Fibroblast of villous mesenchyme (primary cell): ENCODE measurements at places on chromosomes 4 and X. TPM values are rescaled to one million over a fixed set of nuclear protein-coding genes. Genes with fewer than 3 reads are reported as not detected.

Gene CLDN2
- not detected in 2 replicates for total RNA-seq

Gene STARD8
- 0.97 and 2.6 TPM in 2 replicates for total RNA-seq

Gene RAB41
- not detected in 2 replicates for total RNA-seq

Gene SSX3
- total RNA-seq = not detected in 2 replicates

Gene GIMD1
- total RNA-seq = not detected in 2 replicates

Gene TCP11X2
- total RNA-seq = not detected in 2 replicates

Gene ARSJ
- 49.3 and 69.5 TPM in 2 replicates for total RNA-seq

Gene SLBP
- total RNA-seq = 63.0 and 69.6 TPM in 2 replicates

Gene GLUD2
- 1.9 and 3.5 TPM in 2 replicates for total RNA-seq

Gene RNF128
- 0.32 and 0.43 TPM in 2 replicates for total RNA-seq

Gene HS6ST2
- not detected in 2 replicates for total RNA-seq

Gene NAA11
- 0.97 TPM in 1 of 2 replicates, not detected in the other for total RNA-seq

Gene ATOH1
- not detected in 2 replicates for total RNA-seq

Gene GABRA4
- not detected in 2 replicates for total RNA-seq

Gene ARX
- not detected in 2 replicates for total RNA-seq

Gene CXCL11
- not detected in 2 replicates for total RNA-seq

Gene DCUN1D4
- 36.4 and 58.3 TPM in 2 replicates for total RNA-seq

Gene ADD1
- 212 and 235 TPM in 2 replicates for total RNA-seq

Gene PCDH19
- total RNA-seq = 0.32 and 0.86 TPM in 2 replicates

Gene PNMA5
- total RNA-seq = 0.64 TPM in 1 of 2 replicates, not detected in the other

Gene AKAP17A
- total RNA-seq = 22.0 and 23.2 TPM in 2 replicates

Gene IL2RG
- total RNA-seq = not detected in 2 replicates

Gene LRBA
- 27.4 and 38.4 TPM in 2 replicates for total RNA-seq

Gene MAGEC1
- not detected in 2 replicates for total RNA-seq
